ENCODE measurements at places on chromosomes 3 and 15. TPM values are rescaled to one million over a fixed set of nuclear protein-coding genes. Genes with fewer than 3 reads are reported as not detected.

GRCh38 chr3:78846718-78847117 is 921.1 kb downstream of the ROBO1 start:
- DNase-seq, result no peak

DNA sequence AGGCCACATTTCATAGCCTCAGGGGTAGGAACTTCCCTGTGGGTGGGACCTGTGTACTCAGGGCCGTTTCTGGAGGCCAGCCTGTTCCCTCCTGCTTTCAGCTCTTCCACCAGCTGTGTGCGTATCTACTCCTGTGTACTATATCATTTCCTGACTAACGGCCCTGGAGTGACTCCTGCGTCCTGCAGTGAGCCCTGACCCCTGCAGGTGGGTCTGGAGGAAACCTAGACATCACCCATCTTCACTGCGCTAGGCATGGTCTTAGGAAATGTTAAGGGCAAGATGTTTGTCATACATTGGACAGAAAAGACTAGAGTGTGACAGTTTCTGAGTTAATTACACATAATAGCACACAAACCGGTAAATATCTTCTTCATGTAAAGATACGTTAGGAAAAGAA is 297.3 kb downstream of the GABRB3 start:
- no peak for DNase-seq

- no peak for DNase-seq
Measured at GRCh38 chr15:55799291-55800212, 56.6 kb upstream of the PRTG start.

KLHL40 gene
- not detected for total RNA-seq

GRCh38 chr3:190381441-190381840 is 6.5 kb upstream of the CLDN16 start:
- DNase-seq, result no peak

DNA sequence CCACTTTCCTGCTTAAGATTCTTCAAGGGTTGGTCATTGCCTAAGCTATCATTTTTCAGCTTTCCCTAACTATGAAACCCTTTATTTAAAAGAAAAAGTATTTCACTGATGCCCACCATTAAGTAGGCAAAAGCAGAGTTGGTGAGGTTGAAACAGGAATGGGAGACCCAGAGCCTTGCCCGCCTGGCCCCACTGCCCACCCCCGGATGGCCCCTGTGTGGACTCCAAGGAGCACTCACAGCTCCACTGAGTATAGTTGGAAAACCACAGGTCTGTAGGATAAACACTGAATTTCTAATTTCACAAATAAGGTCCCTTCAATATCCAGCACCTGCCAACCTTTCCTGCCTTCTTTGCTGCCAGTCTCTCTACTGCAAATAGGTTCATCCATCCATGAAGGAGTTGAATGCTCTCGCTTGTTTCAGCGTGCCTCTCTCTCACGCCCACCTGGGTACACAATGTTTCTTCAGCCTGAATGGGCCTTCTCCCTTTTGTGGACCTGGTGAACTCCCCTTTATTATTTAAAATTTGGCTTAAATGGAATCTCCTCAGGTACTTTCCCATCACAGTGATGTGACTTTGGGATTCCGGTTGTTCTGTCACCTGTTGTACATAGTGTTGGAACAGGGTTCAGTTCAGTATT is 8.7 kb upstream of the ACAP2 start:
- no peak for DNase-seq

DNA sequence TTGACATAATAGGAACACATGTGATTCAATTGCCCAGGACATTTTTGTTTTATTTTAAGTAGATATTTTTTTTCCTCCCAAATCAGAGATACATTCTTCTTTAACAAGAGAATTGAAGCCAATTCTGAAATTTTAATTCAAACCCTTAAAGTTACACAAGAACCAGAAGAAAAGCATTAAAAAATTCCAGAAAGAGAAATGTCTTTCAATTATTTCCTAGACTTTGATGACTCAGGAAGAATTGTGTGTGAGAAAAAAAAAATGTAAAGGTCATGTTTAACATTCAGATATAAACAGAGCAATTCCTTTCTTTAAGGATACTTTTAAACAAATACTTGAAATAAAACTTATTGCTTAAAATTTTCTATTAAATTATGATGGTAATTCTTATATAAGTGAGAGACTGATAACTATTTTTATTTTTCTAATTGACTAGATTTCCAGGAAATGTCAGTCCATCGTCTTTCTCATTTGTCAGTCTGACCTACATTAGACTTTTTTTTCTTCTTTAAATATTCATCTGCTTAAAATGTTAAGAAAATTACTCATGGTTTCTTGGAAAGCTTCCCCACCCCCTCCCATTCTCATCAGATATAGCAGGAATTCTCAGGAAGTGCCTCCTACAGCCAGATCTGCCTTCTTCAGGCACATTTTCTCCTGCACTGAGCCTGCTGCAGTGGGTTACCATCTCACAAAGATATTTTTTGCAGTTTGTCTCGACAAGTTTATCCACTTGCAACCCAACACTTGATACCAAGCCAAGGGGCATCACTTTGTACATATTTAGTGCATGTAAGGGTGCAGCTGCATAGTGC is 261.8 kb upstream of the CBLB start:
- DNase-seq, result no peak
